H1 (cell line): ENCODE measurements at places on chromosomes 12 and 14.

DNA sequence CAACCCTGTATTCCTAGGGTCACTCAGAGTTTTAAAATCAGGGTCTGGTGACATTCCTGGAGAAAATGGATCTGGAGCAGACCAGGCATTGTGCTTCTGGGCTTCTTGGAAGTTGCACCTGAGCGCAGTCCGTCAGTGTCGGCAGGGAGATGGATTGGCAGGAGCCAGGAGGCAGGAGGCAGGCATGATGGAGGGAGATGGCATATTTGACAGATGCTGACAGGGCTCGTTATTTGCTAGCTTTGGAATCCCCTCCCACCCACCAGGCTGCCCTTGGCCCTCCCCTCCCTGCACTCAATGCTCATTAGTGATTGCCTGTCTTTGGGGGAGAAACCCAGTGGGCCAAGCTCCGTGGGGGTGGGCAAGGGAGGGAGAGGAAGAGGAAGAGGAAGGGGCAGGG, 4.7 kb downstream of the CISTR start:
- DNase-seq: no peak

DNA sequence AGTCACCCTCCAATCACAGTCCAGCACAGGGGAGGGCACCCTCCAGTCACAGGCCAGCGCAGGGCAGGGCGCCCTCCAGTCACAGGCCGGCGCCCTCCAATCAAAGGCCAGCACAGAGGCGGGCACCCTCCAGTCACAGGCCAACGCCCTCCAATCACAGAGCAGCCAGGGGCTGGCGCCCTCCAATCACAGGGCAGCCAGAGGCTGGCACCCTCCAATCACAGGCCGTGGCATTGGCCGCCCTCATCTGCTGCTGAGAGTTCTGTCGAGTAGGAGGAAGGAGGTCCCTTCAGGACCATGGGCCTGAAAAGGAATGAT, 26.6 kb downstream of the DDX51 start:
- no peak for DNase-seq

DNA sequence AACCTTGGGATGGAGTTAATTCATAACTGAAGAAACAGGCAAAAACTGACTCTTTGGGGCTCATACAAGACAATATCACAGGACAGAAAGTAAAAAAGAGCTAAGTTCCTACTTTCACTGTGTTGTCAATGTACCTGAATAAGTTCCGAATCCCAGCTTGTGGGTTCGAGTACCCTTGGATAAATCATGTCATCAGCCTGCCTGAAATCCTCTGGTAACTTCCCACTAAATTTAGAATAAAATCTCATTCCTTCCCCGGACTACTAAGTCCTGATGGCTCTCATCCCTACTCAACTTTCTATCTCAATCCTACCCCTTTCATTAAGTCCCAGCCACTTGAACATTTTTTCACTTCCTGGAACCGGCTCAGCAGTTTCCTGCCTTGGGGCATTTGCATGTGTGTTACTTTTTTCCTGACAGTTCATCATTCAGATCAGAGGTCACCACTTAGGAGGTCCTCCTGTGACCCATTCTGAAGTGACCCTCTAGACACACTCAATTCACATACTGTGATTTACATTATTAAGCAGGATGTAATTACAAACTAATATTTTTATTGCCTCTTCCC, 12.7 kb downstream of the ERP29 start:
- no peak for DNase-seq

DNA sequence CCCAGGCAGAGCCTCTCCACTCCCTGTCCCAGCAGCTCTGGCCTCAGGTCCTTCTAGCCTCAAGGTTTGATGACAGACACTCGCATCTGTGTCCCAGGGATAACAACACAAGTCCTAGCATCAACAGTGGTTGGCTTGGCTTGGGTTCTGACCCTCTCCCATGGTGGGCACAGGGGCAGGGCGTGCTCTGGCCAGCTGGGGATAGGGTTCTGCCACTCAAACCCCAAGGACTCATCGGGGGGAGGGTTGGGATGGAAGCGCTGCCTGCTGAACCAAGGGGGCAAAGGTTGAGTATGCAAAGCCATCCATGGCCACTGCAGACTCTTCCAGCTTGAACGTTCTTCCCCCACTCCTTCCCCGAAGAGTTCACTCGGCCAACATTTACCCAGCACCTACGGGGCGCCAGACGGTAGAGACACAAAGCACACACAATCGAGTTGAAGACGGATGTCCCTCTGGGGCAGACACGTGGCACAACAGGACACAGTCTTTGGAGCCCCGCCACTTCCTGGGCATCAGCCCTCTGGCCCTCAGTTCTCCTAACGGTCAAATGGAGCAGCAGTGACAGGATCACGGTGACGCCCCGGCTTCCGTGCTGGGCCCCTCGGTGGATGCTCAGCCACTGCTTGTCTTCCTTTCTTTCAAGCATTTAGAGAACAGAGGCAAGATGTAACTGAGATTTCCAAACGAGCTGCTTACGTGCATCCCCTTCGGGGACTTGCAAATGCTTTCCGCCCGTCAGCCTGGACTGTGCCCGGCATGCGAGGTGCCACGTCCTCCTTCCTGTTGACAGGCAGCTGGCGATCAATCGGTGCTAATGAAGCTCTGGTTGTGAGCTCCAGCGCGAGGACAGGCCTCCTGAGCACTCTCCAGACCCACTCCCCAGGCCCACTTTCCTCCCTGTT, 42.6 kb downstream of the DLK1 start:
- DNase-seq: no peak
